Activated CD4-positive, CD25-positive, alpha-beta regulatory T cell (primary cell): ENCODE measurements at places on chromosomes 7 and 10.

- DNase-seq: no peak
Observed at GRCh38 chr10:90849956-90850749, 7.7 kb downstream of the HTR7 start.

DNA sequence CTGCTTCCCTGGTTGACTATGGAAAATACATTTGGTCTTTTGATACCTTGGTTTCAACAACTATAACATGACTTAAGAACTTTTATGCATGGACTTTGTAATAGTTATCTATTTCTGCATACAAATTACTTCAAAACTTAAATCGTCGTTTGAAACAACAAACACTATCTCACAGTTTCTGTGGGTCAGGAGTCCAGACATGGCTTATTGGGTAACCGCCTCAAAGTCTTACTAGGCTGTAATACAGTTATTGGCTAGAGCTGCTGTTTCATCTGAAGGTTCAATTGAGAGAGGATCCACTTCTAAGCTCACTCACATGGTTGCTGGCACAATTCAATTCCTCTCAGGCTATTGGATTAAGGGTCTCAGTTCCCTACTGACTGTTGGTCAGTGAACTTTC is 135.1 kb downstream of the LYZL1 start:
- DNase-seq: no peak

DNA sequence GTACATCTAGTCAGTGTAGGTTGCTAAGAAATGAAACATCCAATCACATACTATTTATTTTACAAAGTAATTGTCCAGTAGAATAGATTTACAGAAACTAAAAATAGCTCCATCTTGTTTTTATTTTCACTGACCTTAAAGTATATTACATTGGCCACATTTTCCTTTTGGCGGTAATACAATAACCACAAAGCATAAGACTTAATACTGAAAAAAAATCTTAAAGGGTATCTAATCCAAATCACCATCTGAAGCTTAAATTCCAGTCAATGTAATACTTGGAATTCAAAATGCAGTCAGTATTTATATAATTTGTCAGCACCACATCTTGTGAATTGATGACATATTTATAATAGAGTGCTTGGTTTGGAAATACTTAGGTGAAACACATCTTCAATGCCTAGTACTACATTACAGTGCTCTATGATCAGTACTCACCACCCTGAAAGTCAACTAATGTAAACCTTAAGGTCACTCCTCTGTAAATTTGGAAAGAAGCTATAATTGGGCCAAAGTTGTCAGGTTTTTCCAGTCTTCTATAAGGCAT is 8.9 kb downstream of the ANKMY2 start:
- no peak for DNase-seq

DNA sequence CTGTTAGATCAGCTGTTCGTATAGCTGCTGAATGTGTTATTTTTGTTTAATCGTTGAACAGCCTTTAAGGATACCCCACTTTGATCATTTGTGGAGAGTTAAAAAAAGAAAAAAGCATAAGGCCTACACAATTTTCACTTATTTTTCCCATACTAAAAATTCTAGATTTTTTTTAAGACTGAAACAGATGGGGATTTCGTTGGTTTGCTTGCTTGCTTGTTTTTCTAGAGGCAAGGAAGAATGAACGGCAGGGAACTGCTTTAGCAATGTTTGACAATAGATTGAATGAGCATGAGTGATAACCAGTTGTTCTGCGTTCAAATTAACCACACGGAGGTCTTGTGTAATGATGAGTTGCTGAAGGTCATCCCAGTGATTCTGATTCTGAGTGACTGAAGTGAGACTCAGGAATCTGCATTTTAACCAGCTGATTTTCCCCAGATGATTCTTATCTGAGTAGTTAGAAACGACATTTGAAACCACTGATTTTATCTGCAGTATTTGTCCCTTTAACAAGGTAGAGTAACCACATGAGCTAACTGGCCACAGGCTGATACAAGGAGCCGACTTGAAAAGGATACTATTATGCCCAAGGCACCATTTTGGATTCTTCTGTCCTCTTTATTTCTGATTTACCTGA is 85.9 kb downstream of the GPR37 start:
- DNase-seq: no peak

DNA sequence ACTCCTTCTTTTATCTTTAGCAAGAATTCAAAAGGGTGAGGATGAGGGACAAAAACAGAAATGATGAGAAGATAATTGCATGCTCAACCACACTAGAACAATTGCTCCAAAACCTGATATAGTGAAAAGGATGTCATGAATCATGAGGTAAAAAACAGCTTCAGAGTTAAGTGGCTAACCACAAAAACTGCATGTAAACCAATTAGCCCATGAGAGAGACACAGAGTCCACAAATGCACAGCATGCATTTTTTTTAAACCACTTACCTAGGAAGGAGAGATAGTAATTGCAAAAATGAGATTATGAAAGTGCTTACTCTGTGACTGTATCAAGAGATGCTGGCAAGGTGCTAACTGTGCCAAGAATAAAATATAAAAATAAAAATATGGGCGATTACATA is 132.9 kb downstream of the MBL2 start:
- DNase-seq: no peak

GRCh38 chr10:63885156-63885555 is 364.0 kb downstream of the REEP3 start:
- DNase-seq: no peak

GRCh38 chr7:81684514-81685269 is 85.2 kb downstream of the HGF start:
- no peak for DNase-seq

DNA sequence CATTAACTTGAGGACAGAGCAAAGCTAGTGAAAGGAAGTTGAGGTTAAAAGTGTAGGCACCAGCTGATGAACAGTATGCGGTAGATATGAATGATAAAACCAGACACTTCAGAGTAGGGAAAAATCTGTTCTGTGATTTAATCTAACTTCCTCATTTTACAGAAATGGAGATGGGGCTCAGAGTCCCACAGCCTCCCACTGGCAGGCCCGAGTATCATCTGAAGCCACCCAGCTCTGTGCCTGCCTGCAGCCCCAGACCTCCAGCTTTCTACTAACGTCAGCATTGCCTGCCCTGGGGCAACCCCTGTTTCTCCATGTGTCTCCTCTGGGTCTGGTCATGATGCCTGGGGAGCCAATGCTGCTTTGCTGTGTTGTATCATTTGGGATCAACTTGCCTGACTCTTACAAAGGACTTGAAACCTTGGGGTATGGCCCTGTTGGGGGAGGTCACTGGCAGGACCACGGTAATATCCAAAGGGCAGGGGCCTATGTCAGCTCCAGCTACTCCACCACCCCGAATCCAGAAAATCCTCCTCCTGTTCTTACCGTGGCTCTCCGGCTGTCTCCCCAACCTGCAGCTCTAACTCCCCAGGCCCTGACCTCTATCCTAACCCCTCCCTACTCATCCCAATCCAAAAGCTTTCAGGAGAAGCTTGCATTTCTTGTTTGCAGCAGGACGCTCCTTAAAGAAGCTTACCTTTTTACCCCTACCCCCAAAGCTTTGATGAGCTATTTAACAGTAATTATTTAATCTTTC is 56.2 kb upstream of the NPY start:
- no peak for DNase-seq

GRCh38 chr7:28865601-28866144 is 92.5 kb downstream of the TRIL start:
- DNase-seq: no peak

DNA sequence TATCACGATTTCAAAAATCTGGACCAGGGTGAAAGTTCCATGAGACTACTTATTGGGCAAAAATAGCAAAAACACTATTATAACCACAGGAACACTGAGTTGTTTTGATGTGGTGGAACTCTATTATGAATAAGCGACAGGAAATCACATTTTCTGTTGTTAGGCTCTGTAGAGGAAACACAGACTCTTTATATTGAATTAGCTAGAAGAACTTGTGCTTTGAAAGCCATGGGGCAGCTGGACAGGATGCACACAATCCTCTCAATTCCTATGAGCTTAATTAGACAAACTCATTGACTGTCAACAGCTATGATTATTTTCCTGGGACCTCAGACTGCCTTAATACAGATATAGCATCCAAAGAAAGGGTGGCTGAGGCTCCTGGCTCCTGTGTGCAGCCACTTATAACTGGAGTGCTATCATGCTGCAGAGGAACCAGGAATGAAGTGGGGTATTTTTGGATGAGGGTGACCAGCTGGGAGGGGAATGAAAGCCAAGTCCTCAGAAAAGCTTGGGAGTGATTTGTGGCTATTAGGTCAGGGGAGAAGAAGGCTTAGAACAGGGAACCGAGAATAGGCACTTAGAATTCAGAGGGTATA is 657.3 kb downstream of the TYW1 start:
- no peak for DNase-seq

DNA sequence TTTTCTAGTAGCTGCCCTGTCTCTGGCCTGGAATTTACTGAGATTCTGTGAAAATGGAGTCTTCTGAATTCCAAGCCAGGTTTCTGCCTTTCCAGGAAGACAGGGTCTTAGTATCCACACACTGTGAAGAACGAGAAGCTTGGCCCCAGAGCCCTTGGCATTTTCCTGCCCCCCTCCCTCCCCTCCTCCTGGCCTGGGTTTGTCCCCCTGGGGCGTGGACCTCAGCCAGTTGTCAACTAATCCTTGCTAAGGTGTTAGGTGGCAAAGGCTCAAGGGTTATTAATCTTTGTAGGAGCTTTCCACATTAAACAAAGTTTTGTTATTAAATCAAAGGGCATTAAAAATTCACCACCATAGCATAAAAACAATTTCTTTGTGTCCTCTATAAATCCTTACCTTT is 329.5 kb downstream of the RNLS start:
- no peak for DNase-seq

DNA sequence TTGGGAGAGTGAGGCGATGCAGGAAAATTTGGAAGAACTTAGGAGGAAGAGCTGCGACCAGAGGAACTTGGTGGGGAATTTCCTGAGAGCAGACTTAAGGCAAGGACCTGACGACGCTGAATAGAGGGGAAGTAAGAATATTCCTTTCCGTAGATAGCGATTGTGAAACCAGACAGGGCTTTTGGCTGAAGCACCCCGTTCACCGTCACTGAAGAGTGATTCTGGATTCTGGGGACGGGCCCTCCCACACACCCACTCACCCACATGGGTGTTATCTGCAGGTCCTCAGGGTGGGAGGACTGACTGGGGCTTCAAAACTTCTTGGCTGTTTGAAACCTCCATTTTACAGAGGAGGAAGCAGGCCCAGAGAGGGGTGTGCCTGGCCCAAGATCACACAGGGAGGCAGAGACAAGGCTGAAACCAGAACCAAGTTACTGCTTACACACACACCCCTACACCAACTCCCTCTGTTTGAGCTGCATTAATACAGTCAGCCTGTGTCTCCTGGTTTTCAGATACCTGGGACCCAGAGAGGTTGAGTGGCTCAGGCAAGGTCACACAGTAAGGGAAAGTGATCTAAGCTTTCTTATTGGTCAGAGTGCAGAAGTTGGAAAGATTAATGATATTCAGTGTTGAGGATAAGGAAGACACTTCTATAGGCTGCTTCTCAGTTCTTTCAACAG is 37.2 kb upstream of the CDH23 start:
- no peak for DNase-seq

DNA sequence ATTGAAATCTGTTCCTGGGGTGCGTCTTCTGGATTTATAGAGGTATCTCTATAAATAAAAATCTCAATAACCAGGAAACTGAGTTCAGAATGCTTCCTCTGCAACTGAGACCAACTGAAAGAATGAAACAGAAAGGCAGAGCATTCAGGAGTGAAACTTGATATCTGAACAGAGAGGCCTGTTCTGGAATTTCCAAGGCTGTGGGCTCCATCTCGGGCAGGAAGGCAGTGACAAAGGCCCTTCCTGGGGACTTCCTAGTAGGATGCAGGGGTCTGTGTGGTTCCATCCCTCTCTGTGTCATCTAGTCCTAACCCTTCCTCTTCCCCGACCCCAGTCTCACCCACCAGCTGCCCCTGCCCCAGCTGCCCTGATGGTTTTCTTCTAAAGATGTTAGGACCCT is 52.0 kb downstream of the JCAD start:
- DNase-seq: no peak

DNA sequence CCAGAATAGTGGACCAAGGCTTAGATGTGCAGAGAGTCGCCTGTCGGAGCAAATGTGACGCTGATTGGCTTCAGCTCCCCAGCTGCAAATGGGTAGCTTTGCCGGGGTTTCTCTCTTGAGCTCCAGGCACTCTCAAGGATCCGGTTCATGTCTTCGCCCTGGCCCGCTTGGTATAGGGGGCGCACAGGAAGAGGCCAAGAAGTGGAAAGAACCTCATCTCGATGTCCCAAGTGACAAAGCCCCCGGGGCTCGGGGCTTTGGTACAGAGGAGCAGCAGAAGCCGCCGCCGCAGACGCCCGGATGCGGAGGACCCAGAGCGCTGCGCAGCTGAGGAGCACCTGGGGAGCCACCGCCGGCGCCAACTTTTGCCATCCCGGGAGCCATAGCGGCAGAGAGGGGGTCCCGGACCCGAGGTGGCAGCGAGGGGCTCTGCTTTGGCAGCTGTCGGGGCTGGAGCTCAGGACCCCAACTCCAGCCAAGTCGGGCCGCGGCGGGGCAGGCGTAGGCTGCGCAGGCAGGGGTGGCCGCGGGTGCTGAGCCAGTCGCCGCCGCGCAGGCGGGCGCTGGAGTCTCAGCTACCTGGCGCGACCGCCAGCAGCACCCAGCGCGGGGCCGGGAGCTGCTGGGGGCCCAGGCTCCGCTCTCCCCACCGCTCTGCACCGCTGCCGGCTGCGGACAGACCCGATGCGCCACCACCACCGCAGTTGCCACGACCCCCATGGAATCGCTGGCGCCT is 466.6 kb downstream of the XPNPEP1 start:
- no peak for DNase-seq

DNA sequence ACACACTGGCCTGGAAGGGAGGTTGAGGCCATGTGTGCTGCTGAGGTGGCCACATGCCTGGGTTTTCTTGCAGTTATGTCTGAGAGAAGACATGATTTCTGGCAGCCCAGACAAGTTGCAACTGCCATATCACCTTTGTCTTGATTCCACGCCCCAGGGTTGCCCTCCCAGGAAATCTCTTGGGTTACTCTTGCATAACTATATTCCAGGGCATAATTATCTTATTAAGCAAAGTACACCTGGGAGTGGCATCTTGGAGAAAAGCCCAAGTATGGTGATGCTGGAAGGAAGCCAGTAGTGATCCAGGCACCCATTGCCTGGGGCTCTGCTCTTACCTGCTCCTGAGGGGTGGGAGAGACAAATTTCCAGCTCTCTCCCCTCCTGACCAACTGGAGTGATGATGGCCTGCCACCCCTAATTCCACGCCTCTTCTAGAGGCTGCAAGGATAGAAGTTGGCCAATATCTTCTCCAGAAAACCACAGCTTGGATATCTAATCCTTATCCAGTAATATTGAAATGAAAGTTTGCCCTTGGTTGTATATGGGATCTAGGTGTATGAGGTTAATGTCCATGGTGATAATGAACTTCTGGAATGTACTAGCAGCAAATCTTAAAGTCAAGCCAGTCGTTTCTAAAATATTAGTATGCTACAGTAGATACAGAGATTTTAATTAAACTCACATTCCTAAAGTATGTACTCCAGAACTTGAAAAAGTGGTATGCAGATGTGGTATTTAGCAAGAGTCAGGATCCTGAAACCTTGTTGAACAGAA is 5.0 kb downstream of the AKR1B10 start:
- no peak for DNase-seq

- no peak for DNase-seq
Observed at GRCh38 chr7:99748846-99749579, 14.0 kb upstream of the CYP3A7 start.
